ENCODE measurements at places on chromosomes 6 and 20.

DNA sequence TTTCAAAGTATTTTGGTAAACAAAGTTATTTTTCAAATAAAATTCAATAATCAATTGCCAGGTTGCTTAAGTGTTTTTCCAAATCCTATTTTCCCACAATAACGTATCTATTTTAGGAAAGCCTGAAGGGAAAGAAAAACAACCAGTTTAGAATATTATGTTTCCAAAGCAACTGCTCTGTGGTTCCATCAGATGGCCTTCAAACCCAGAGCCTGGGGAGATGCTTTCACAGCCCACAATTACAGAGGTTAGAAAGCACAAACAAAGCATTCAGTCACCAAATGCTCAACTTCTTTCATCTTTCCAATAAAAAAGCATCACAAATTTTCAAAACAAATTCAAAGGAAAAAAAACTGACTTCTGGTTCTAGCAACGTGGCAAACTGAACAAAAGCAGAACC lies 66.0 kb downstream of the ELOVL5 start:
- peak; percentile 27 for DNase-seq

DNA sequence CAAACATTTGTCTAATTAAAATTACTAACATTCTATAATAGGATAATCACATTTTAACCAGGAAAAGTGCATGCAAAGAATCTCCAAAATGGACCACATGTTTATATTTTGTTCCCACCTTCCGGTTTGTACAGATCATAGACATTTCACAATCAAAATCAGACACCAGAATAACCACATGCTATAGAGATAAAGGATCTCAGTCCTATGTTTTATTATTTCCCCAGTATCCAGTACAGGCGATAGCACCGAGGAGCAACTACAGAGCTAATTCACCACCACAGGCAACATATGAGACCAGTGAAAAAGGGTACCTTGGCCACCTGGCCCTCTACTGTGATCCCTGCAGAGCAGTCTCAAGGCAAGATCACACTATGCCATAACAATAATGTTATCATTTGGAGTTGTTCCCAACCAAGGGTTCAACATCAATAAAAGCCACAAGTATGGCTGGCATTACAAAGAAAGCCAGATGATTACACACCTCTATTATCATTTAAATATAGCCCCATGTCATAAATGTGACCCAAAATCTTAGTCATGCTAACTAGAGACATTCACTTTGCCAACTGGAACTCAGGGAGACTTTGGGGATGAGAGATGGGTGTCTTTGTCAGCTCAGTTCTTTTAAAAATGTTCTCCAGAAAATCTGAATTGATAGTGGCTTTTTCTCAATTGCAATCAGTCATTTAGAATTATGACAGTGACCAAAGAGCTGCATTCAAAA lies 46.7 kb downstream of the RALGAPA2 start:
- DNase-seq, result no peak

- DNase-seq, result no peak
These were observed 16.1 kb upstream of the SIRPB2 start for GRCh38 chr20:1507276-1507675.

- no peak for DNase-seq
These were observed 270.7 kb upstream of the TAB2 start for GRCh38 chr6:149046822-149047246.

- no peak for DNase-seq
These were observed 160.8 kb upstream of the FOXA2 start for GRCh38 chr20:22745194-22745500.

GRCh38 chr6:3748208-3749066 lies 3.1 kb downstream of the PXDC1 start:
- peak; percentile 79 for DNase-seq

DNA sequence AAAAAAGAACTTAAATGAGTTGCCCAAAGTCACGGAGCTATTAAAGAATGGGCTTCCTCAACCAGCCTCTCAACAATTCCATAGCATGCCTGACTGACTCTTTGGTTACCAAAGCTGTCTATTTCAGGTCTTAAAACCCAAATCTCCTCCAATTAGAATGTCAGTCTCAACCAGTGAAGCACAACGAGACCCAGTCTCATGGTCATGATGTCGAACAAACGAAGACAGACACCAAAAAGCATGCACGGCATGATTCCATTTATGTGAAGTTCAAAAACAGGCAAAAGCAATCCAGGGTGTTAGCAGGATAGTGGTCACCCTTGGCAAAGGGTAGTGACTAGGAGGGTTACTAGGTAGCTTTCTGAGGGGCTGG lies 16.3 kb upstream of the PTPN1 start:
- no peak for DNase-seq

GRCh38 chr20:53510262-53510661 lies 83.4 kb downstream of the ZNF217 start:
- DNase-seq, result no peak

- DNase-seq, result peak; percentile 90
These were observed 2.1 kb downstream of the NQO2 start for GRCh38 chr6:3001773-3002293.

GRCh38 chr6:163839296-163839695 lies 424.8 kb downstream of the QKI start:
- DNase-seq, result no peak

DNA sequence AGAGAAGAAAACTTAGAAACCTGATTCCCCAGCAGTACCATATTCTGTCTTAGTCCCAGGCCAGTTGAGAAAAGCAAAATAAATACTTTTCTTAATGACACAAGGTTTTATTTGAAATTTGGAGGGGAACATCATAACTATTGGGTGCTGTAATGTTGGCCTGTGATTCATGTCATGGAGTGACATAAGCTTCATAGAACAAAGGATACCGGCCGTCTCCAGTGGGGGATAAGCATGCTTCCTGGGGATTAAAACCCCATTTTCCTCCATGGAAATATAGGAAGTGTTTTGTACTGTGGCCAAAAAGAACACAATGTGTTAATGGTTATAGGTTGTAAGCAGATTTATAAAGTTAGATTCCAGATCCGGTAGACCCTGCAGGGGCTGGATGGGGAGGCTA lies 18.0 kb downstream of the MTHFD1L start:
- DNase-seq, result peak; percentile 52

- no peak for DNase-seq
These were observed 46.0 kb downstream of the ZFAND3 start for GRCh38 chr6:37865504-37865903.

GRCh38 chr6:3376893-3377535 lies 79.8 kb downstream of the SLC22A23 start:
- DNase-seq, result no peak

DNA sequence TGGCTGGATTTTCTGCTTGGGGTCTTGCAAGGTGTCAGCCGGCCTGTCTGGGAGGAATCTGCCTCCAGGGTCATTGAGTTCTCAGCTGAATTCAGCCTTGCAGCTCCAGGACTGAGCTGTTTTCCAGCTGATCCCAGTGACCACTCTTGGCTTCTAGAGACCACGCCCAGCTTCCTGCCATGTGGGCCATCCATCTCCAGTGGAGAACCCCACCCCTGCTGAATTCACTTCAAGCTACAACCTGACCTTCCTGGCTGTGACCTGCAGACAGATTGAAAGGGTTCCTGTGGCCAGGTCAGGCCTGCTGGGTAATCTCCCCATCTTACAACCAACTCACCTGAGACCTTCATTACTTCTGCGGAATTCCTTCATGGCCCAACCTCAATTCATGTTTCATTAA lies 26.5 kb upstream of the SYNDIG1 start:
- no peak for DNase-seq
